ENCODE measurements at places on chromosomes 3 and 15.

- DNase-seq: no peak
These were observed 55.7 kb upstream of the ACP3 start for GRCh38 chr3:132261506-132261905.

- DNase-seq: peak; percentile 86
These were observed 5.8 kb downstream of the RARB start for GRCh38 chr3:25433868-25434267.

DNA sequence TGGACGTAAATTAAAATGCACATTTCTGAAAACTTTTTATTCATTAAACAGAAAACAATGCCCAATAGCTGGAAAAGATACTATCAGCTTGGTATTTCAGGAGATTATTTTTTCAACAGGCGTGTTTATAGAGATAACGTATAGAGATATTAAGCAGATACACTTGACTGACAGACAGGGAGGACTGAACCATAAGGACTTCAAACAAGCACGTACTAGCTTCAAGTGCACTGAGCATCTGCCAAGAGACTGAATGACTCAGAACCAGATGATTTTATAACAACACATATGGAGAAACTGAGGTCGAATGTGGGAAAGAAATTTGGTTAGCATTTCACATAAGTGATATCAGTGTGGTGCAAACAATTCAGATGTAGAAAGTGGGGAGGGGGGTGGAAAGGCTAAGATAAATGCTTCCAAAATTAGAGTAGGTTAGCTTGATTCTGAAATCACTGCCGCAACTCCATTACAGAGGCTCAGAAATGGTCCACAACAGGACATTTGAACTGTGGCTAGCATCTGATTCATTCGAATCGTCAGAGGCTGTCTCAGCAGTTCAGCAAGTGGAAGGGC, 103.5 kb downstream of the SEMA6D start:
- DNase-seq: peak; percentile 92

DNA sequence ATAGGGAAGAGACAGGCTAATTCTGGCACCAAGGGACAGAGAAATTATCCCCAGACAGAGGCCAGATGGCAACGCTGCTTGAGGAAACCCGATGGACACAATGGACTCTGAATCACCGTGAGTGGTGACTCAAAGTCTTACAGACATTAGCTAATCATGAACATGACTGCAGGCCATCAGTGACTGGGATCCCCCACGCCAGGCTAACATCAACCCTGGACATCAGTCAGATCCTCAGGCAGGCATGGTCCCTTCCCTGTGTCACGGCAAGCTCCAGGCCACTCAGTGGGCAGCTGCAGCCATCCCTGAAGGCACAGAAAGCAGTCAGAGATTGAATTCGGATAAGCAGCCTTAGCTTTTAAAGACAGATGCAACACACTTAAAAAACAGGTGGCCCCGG, 23.8 kb upstream of the OXTR start:
- DNase-seq: peak; percentile 48

- no peak for DNase-seq
These were observed 50.6 kb upstream of the BNIP2 start for GRCh38 chr15:59739557-59740186.

DNA sequence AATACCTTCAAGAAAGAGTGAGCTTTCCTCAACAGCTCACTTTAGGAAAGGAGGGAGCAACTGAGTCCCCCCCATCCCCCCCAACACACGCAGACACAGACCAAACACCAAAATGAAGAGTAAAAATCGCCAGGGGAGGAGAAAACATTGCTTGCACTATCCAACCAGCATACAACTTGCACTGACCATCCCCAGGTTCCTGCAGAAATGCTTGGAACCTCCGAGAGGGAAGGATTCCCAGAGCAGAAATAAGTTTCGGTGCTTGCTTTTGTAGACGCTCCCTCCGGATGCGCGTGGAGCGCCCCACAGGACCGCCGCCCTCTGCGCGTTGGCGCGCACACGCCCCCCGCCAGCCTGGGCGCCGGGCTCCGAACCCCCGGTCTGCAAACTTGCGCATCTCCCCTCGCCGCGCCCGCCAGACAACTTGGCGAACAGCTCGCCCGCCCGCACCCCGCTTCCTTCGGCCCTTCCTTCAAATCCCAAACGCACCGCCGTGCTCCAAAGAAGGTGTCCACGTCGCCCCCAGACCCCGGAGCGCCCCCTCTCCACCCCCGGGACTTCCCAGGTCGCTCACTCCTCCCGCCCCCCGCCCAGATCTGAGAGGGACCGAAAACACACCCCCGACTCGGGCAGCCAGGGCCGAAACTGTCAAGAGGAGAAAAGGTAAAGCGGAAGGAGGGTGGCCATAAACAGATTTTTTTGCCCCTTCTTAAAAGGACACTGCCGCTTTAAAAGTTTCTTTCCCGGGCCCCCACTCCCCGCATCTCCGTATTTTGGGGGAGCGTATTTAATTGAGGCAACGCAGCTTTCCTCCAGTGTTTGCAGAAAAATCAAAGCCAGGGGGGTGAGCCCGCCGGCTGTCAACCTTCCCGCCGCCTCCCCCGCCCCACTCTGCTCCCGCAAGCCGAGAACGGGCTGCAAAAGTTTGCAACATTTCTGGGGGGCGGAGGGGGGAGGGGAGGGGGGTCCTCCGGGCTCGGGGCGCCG, 859 bp downstream of the RORA start:
- DNase-seq: peak; percentile 39

- DNase-seq: no peak
These were observed 540.9 kb downstream of the MAGI1 start for GRCh38 chr3:65497846-65498245.

DNA sequence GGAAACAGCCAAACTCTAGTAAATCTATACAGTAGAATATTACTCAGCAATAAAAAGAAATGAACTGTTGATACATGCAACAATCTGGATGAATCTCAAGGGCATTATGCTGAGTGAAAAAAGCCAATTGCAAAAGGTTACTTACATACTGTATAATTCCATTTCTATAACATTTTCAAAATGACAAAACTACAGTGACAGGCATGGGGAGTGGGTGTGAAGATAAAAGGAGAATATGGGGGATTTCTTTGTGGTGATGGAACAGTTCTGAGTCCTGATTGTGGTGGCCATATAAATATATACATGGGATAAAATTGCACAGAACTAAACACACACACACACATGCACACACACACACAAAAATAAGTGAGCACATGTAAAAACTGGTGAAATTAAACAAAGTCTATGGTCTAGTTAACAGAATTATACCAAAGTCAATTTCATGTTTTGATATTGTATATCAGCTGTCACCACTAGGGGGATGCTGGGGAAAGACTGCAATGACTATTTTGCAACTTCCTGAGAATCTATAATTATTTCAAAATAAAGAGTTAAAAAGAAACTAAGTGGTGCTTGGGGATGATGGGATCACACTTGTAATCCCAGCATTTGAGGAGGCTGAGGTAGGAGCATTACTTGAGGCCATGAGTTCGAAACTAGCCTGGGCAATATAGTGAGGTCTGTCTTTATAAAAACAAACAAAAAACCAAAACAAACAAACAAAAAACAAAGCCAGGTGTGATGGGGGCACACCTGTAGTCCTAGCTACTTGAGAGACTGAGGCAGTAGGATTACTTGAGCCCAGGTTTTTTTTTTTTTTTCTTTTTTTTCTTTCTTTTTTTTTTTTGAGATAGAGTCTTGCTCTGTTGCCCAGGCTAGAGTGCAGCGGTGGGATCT, 66.0 kb downstream of the SPTSSB start:
- peak; percentile 58 for DNase-seq

GRCh38 chr3:116912116-116912515, 202.5 kb downstream of the TUSC7 start:
- DNase-seq: no peak

- no peak for DNase-seq
These were observed 466.1 kb upstream of the CFAP20DC start for GRCh38 chr3:59515966-59516365.

GRCh38 chr3:168096210-168096652, 507 bp upstream of the GOLIM4 start:
- DNase-seq: peak; percentile 95

- no peak for DNase-seq
These were observed 102.3 kb downstream of the NECTIN3 start for GRCh38 chr3:111173906-111174305.

DNA sequence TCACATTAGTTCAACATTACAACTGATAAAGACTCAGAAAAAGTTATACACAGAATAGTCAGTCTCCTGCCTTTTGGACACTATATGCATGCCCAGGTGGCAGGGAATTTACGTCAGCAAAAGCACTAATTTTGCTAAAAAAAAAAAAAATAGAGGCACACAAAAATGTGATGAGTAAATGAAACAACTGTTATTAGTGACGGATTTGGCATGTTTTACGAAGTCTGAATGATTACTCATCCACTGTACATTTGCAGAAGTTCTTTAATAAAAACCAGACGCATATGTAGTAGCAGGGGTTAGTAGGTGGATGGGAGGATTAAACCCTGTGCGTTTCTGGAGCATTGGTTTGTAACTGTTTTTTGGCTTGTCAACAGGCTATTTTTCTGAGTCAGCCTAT, 99.0 kb downstream of the MITF start:
- DNase-seq: peak; percentile 86

GRCh38 chr3:43307226-43307625, 20.9 kb downstream of the SNRK start:
- peak; percentile 36 for DNase-seq

DNA sequence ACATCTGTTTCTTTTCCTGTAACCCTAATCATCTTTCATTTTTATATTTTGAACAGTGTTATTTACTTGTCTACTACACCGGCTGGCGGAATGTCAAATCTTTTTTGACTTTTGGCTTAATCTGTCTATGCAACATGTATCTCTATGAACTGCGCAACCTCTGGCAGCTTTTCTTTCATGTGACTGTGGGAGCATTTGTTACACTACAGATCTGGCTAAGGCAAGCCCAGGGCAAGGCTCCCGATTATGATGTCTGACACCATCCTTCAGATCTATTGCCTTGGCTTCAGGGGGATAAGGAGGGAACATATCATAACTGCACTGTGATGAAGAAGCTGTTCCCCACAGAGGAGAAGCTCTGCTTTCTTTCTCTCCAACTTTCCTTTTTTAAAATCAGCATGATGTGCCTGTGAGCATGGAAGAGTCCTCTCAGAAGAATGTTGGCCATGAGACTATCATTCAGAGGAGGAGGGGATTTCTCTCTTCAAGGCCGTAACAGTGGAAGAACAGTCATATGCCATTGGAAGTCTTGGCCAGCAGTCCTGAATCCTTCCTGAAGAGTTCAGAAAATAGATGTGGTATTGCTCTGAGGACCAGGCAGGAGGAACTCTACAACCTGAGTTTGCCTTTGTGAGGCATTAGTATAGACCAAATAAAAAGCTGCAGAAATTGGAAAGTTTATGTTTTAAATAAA, 69.9 kb downstream of the SEC22A start:
- no peak for DNase-seq

DNA sequence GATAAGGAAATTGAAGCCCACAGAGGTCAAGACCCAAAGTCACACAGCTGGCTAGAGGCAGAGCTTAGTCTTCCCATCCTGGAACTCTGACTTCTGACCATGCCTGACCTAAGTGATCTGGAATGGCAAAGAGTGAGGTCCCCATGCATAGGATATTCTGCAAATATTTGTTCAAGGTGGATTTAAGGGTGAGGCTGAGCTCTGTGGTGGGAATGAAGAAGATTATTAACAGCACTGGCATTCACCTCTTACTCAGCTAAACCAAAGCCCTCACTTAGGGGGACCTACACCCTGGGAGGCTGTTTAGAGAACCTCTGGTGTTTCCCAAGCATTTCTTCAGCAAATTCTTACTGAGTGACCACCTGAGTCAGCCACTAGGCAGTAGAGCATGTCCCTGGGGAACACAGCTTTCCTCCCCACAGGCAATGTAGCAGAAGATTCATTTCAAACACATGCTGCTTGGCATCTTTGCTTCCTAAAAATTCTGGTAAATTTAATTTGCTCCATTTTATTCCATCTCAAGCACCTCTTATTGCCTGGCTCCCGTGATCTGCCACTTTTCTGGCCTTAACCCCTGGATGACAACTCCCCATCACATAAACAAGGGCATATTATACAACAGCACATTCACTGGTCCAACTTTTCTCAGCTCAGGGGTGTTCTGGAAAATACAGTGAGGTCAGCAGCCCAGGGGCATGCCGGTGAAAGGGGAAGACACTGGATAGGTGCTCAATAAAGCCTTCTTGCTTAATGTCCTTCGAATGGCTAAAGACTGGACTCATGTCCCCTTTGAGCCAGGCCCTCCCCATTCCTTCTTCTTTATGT, 176.0 kb downstream of the ABHD5 start:
- peak; percentile 91 for DNase-seq

GRCh38 chr15:45307230-45307924, 55.3 kb downstream of the SLC28A2 start:
- DNase-seq: peak; percentile 59

GRCh38 chr3:184568924-184569829, 7.6 kb downstream of the EPHB3 start:
- peak; percentile 78 for DNase-seq

- no peak for DNase-seq
These were observed 9.1 kb downstream of the SLC25A26 start for GRCh38 chr3:66229931-66230330.

- no peak for DNase-seq
These were observed 294.6 kb upstream of the DPPA4 start for GRCh38 chr3:109631897-109632296.

DNA sequence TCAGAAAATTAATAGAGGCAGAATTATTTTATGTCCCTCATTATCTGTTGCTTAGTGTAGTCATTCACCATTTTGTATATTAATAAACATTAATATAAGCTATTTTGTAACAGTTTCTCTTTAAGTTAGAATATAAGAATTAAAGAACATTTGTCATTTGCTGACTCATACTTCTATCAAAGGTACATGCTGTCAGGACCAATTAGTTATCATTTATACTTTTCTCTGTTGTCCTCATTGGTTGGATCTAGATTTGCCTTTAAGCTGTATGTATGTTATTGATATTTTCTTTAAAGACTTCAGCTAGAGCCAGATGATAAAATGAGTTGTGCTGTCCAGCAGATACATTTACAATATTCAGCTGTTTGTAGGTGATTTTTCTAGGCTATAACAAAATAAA, 168.4 kb upstream of the MLF1 start:
- no peak for DNase-seq

DNA sequence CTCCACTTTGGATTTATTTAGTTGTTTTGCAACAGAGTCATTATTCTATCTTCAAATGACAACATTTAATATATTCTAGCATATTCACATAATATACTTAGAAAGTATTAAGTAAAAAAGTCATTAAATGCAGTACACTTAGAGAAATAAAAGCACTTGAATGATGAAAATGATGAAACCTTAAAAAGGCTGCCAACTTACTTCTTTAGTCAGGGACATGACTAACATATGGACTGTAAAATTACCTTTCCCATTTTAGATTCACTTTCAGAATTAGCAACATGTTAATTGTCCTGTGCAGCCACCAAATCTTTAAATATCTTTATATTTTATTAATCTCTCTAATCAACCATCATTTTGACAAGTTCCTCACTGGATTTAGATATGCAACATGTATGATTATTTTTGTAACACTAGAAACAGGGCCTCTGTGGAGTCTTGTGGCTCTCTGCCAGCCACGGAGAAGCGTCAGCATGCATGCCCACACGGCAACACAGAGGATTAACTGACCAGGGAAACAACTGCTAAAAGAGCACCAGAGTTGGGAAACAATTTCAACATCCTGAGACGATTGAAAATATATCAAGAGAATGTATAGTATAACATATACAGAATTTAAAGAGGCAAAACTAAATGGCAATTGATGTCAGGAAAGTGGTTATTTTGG, 95.7 kb downstream of the ANO10 start:
- peak; percentile 43 for DNase-seq

- no peak for DNase-seq
These were observed 3.1 kb downstream of the SEMA3G start for GRCh38 chr3:52441772-52442332.

Measured in choroid plexus epithelial cell (primary cell).